ENCODE measurements at places on chromosomes 11 and 22.

DNA sequence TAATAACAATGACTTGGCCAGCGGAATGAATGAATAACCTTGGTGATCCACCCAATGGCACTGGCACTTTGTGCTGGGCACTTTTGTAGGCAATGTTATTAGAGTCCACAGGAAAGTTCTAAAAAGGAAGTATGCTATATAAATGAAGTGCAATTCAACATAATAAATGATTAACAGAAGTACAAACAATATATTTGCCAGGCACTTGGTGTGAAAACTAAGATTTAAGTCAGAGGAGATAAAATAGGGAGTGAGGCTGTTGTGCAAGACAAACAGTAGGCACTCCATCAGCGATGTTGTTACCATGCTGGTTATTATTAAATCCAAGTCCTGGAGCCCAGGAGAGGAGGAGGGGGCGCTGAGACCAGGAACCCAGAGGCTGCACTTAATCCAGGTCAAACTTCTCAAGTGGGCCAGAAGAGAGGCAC lies 173.8 kb downstream of the LARGE1 start:
- DNase-seq = no peak

- no peak for DNase-seq
Measured at GRCh38 chr11:36247493-36247892, 41.7 kb downstream of the COMMD9 start.

DNA sequence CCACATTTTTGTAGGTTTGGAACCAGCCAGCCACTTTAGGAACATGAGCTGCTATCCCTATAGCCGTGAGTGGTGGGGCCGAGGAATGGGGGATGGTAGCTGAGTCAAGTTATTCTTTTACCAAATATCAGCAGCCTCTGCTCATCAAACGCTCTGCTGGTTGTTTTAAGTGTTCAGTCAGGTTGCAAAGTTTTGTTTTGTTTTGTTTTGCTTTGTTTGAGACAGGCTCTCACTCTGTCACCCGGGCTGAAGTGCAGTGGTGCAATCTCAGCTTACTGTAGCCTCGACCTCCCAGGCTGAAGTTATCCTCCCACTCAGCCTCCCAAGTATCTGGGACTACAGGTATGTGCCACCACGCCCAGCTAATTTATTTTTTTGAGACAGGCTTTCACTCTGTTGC lies 14.4 kb downstream of the CABIN1 start:
- no peak for DNase-seq

- no peak for DNase-seq
Measured at GRCh38 chr11:358129-358800, 11.0 kb upstream of the B4GALNT4 start.

GRCh38 chr11:131178020-131178419 lies 192.4 kb upstream of the NTM start:
- no peak for DNase-seq

GRCh38 chr22:45866126-45866645 lies 110.8 kb downstream of the WNT7B start:
- DNase-seq = no peak

DNA sequence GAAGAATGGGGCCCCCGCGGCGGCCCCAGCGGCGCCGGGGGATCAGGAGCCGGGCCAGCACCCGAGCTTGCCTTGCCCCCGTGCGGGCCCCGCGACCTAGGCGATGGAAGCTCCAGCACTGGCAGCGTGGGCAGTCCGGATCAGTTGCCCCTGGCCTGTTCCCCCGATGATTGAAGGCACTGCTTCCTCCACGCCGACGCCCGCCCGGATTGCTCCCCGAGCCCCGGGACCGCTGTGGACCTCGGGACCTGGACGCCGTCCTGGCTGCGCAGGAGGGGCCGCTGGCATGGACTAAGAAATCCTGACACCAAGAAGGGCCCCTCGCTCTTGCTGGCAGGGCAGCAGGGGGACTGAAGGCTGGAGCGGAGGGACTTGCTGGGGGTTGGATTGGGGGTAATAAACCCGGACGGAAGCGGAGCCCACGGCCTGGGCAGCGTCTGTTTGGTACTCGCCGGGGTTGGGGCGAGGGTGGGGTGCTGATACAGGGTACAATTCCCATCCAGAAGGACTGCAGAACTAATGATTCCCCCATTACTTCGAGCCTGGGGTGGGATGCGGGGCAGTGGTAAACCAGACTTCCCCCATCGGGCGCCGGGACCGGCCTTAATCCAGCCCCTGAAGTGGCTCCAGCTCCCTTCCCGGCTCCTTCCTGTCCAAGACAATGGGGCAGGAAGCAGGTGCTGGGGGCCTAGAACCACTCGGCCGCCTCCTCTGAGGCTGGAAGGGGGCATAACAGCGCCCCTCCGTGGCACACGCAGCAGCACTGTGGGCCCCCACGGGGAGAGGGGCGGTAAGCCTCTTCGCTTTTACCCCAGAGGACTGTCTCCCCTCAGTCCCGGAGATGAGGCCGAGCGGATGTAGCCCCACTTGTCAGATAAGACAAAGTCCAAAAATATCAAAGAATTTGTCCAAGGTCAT lies 1.0 kb downstream of the CCDC85B start:
- peak; percentile 45 for DNase-seq

DNA sequence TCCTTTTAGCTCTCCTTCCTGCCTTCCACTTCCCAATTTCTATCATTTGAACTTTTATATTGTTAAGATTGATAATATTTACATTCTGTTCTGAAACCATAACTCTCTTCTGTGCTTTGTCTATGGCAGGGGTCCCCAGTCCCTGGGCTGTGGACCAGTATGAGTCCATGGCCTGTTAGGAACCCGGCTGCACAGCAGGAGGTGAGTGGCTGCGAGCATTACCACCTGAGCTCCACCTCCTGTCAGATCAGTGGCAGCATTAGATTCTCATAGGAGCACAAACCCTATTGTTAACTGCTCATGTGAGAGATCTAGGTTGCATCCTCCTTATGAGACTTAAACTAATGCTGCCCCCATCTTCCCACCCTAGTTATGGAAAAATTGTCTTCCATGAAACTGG lies 48.4 kb upstream of the HEPHL1 start:
- DNase-seq = no peak

- DNase-seq = no peak
Measured at GRCh38 chr22:47154621-47155081, 392.2 kb downstream of the TBC1D22A start.

GRCh38 chr11:102633385-102634026 lies 8.4 kb upstream of the MMP20 start:
- no peak for DNase-seq

DNA sequence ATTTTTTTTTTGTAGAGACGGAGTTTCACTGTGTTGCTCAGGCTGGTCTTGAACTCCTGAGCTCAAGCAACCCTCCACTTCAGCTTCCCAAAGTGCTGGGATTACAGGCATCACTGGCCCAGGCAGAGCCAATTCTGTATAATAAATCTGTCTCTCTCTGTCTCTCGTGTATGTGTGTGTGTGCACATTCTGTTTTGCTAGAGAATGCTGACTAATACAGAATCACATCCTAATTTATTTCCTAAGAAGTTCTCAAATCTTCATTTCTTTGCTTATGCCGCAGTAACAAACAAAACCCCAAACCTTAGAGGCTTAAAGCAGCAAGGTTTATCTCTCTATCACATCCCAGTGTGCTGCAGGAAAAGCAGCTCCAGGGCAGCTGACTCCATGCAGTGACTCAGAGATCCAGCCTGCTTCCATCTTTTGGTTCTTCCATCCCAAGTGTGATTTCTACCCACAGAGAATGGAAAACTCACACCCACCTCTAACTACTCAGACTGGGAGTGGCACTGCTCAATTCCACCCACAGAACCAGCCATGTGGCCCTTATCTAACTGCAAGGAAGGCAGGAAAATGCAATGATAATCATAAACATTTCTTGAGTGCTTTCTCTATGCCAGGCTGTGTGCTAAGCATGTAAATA lies 35.1 kb upstream of the LRRC10B start:
- no peak for DNase-seq

DNA sequence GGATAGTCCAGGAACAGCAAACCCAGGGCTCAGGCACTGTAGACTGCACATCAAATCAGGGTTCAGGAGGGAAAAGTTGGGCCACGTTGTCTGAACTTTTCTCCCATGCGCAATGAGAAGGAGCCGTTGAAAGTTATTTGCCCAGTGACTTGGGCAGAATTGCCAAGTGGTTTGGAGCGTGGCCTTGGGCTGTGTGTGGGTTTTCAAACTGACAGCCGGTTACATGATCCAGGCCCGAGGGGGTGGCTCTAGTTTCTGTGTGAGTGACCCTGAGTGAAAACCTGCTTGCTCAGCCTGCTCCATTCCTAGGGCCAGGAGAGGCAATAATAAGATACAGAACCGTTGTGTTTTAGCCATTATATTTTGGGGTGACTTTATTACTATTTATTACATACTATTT lies 20.3 kb downstream of the MB start:
- DNase-seq = no peak

DNA sequence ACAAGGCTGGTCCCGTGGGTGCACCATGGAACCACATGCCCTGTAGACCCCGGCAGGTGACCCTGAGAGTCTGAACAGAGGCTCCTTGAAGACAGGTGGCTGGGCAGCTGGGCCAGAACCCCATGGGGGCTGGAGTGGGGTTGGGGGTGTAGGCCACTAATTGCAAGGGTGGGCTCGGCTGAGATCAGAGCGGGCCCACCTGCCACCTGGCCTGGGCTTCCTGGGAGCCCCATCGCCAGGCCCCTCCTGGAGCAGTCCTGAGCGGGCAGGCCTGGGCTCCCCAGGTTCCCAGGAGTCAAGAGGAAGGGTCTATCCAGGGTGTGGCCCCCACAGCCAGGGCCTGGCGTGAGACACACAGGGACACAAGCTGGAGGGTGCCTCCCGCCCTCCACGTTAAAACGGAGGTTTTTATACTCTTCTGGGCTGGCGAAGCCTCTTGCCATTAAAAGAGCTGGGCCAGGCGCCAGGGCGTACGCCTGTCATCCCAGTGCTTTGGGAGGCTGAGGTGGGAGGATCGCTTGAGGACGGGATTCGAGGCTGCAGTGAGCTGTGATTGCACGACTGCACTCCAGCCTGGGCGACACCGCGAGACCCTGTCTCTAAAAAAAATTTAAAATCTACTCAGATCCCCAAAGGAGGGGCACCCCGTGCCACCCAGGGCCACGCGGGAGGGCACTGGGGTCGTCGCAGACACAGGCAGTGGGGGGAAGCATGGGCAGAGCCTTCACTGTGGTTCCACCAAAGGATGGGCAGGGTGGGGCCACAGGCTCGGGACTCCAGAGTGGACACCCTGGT lies 4.8 kb upstream of the TRABD start:
- no peak for DNase-seq

GRCh38 chr22:36778020-36778419 lies 2.1 kb upstream of the IFT27 start:
- DNase-seq = no peak

DNA sequence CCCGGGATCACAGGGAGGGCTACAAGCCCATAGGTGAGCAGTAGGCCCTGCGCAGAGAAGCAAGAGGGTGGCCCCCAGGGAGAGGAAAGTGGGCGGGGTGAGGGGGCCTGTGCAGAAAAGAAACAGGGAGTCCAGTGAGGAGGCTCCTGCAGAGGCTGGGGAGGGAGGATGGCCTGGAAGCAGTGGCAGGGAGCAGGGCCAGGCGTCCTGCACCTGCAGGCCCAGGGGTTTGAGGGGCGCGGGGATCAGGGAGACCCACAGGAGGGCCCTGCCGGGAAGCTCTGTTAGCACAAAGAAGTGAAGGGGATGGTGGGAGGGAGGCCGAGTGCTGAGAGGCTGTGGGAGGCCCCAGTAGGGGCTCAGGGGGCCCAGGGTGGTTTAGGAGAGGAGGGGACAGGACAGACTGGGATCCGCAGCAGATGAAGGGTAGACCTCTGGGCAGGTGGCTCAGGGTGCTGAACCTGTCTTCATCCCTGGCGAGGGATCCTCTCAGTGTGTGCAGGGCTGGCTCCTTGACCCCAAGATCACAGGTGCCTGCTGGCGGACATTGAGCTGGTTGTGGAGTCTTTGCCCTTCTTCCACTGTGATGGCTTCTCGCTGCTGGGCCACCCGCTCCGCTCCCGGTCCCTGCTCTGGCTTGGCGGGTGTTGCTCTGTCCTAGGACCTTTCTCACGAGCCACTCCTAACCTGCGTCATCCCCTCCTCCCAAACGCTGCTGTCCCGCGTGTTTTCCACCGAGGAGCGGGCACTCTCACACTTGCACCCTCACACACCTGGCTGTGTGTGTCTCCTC lies 31.8 kb upstream of the CELSR1 start:
- DNase-seq = no peak

GRCh38 chr22:24076091-24076867 lies 65.2 kb downstream of the CABIN1 start:
- DNase-seq = no peak

DNA sequence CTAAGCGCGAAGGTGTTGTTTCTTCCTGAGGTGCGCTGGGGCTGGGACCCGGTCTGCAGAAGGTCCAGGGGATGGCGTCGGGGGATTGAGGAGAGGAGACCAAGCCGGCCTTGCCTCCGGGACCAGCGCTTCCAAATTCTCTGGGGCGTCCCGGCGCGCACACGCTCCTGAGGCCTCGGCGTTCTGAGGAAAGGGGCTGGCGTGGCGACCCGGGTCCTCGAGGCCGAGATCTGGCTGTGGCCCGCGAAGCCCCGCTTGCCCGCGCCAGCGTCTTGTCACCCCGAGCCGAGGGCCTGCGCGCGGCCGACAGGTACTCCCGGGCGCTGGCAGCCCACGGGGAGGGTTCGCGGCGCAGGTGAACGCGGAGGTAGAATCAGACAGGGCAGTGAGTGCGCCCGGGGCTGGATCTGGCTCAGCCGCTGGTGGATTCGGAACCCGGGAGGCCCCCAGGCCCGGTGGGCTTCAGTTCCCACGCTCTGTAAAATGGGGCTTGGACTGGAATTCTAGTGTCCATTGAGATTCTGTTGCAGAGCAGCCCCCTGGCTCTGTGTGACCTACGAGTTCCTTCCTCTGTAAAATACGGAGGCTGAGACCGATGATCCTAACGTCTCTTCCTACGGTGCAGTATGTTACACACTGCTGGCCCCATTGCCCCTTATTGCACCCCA lies 14.7 kb downstream of the SSH3 start:
- DNase-seq = no peak

DNA sequence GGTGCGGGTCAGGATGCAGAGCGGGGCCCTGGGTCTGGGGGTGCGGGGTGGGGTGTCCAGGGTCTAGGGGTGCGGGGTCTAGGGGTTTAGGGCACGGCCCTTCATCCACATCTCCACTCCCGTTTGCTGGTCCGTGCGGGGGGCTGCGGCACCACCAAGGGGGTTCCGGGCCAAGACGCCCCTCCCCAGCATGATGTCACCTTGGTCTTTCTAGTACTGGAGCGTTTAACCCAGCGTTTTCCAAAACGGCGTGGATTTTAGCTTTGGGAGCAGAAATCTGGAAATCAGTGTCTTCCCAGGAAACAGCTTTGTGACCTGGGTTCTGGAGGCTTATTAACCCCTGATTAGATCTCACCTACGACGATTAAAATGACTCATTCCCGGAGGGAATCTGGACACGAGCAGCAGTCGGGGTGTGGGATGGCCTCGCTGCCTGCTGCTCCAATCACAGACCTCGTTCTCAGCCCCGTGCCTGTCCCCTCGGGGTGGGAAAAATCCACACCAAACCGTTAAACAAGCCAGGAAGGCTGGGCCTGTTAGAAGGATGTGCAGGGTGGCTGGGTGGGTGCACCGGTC lies 759 bp downstream of the AP2A2 start:
- DNase-seq = no peak

- no peak for DNase-seq
Measured at GRCh38 chr11:121336279-121336937, 43.8 kb downstream of the SC5D start.

Measured in stimulated activated CD4-positive, alpha-beta T cell treated with anti-CD3 and anti-CD28 coated beads, Interleukin-4, amount 100 ng/mL, for 4 hours (primary cell).